ENCODE measurements at places on chromosomes 13 and 19. TPM values are rescaled to one million over a fixed set of nuclear protein-coding genes. Genes with fewer than 3 reads are reported as not detected.

The LRRC25 gene
- total RNA-seq: 1.9 TPM

DNA sequence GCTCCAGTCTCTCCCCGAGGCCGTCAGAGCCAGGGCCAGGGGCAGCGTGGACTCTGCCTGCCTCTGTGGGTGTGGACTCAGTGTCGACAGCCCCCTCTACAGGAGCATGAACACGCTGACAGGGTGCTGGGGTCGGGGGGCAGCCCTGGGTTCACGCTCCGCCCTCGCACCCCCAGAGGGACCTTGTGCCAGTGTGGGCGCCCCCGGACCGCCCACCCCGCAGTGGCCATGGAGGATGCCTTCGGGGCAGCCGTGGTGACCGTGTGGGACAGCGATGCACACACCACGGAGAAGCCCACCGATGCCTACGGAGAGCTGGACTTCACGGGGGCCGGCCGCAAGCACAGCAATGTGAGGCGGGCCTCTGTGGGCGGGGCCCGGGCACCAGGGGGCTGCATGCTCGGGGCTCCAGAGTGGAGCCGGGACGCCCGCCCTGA, 8.3 kb downstream of the TRPM4 start:
- H3K4me1 ChIP-seq: no peaks in the 10 kb centered on the region
- H3K36me3 ChIP-seq: no peaks in the 10 kb centered on the region
- DNase-seq: no peak
- H3K27me3 ChIP-seq: no peaks in the 10 kb centered on the region
- H3K4me3 ChIP-seq: no peak overlapping the region

The SIGLEC12 gene
- total RNA-seq: not detected

DNA sequence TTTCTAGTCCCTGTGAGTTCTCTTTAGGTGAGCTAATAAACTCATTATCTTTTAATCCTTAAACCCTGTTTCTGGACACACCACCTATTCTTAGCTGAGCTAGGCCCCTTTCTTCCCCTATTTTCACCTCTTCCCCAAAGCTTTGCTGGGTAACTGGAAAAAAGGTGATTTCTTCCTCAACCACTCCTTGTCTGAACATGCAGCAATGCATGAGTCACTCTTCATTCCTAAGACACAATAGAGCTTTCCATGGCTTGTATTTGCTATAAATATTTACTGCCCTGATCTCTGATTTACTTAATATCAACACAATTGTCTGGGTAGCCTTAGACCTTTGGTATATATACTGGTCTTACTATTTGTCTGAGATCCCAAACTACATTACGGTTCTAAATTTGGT, 370.9 kb downstream of the KLF5 start:
- H3K27ac ChIP-seq: no peak overlapping the region
- no peaks in the 10 kb centered on the region for H3K27me3 ChIP-seq
- no peak for DNase-seq
- no peaks in the 10 kb centered on the region for H3K36me3 ChIP-seq

DNA sequence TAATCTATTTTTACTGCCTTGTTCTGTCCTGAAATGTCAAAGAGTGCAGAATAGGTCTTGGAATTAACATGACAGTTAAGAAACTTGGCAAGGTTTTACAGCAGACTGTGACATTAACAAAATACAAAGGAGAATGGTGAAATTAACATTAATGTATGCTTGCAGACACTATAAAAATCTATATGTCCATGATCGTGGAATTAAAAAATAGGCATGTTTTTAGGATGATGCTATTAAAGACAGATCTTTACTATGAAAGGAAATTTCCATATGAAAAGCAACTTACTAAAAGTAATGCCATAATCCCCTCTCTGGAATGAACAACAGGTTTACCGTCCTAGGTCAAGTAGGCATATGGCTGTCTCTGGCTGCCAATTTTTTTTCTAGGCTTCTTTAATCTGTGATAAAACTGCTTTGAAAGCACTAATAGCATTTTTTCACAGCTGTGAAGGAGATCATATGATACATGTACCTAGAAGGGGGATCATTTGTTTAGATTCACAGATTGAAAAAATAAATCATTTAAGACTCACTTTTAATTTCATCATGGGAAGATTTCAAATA, 291.5 kb downstream of the ZNF536 start:
- H3K4me1 ChIP-seq: no peaks in the 10 kb centered on the region
- H3K27me3 ChIP-seq: no peaks in the 10 kb centered on the region
- H3K36me3 ChIP-seq: no peaks in the 10 kb centered on the region
- no peak for DNase-seq

GRCh38 chr13:114208134-114208533, 26.6 kb upstream of the CDC16 start:
- H3K36me3 ChIP-seq: no peaks in the 10 kb centered on the region
- H3K27ac ChIP-seq: no peak overlapping the region
- H3K4me3 ChIP-seq: no peak overlapping the region
- no peaks in the 10 kb centered on the region for H3K27me3 ChIP-seq
- no peaks in the 10 kb centered on the region for H3K4me1 ChIP-seq

The EDNRB gene
- total RNA-seq: 14.9 TPM

The LGALS4 gene
- 4.7 TPM for total RNA-seq

The GPR183 gene
- total RNA-seq: 10.8 TPM

- H3K36me3 ChIP-seq: no peaks in the 10 kb centered on the region
- H3K4me3 ChIP-seq: peak within 1 kb of the TSS; percentile 65
- peaks cover 6% of the 10 kb centered on the region for H3K4me1 ChIP-seq
- H3K27me3 ChIP-seq: no peaks in the 10 kb centered on the region
- peak within 1 kb of the TSS; percentile 90 for H3K27ac ChIP-seq
These were observed at the start of gene TGFB1 for GRCh38 chr19:41353466-41354342. Gene TGFB1, minus strand, starts transcription at chr19:41353922. Its CDS starts 878 bp downstream, at chr19:41353044.

The CYP4F2 gene
- not detected for total RNA-seq

DNA sequence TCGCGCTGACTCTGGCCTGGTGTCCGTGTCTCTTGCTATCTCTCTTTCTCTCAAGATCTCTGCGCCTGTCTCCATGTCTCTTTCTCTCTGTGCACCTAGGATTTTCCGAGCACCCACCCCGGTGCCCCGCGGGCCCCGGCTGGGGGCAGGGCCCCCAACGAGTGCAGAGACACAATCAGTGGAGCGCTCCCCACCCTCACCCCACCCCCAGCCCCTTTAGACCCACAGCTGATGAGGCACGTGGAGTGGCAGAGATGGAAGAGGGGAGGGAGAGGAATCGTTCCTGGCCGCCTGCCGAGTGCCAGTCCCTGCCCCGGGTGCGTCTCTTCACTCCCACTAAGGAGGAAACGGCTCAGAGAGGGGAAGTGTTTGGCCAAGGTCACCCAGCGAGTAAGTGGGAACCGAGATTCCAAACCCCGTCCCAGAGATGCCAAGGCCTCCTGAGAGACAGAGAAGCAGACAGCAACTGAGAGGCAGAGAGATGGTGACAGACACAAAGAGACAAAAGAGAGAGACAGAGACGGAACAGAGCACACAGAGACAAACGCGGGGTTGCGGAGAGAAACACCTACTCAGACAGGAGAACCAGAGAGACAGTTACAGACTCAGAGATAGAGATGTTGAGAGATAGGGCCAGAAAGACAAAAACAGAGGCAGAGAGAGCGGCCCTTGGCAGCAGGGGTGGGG, 626 bp upstream of the BCL3 start:
- H3K27me3 ChIP-seq: no peaks in the 10 kb centered on the region
- no peaks in the 10 kb centered on the region for H3K36me3 ChIP-seq
- peak overlapping the region; percentile 91 for H3K27ac ChIP-seq
- H3K4me1 ChIP-seq: no peaks in the 10 kb centered on the region
- H3K4me3 ChIP-seq: peak overlapping the region; percentile 76

DNA sequence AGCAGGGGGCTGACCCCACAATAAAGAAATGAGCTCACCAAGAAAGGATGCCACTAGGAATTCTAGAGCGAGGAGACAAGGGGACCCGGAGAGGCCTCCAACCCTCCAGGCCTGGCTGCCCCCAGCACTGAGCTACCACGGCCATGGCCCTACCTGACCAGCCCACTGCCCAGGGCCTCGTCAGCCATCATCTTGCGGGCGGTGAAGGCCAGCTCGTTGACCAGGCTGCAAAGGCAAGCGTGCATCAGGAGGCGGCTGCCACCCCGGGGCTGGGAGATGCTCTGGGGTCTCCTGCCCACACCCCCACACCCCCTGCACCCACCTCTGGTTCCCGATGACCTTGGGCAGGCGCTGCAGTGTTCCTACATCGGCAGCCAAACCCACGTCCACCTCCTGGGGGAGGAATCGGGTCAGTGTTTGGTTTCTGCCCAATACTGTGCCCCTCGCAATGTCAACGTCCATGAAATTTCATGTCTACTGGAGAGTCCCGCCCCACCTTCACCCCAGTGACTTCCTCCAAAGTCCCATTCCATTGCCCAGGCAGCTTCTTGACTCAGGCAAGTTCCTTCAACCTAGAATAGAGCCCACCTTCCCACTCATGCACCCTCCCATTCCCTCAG, 3.5 kb upstream of the LGALS4 start:
- no peaks in the 10 kb centered on the region for H3K36me3 ChIP-seq
- no peaks in the 10 kb centered on the region for H3K27me3 ChIP-seq
- no peak overlapping the region for H3K4me3 ChIP-seq
- H3K27ac ChIP-seq: no peak overlapping the region

GRCh38 chr19:16249826-16250404, 52.2 kb downstream of the AP1M1 start:
- H3K4me1 ChIP-seq: no peaks in the 10 kb centered on the region
- H3K27me3 ChIP-seq: no peaks in the 10 kb centered on the region
- H3K27ac ChIP-seq: no peak overlapping the region
- H3K36me3 ChIP-seq: no peaks in the 10 kb centered on the region

GRCh38 chr13:46086985-46087384, 17.8 kb downstream of the CPB2 start:
- no peak overlapping the region for H3K4me3 ChIP-seq
- no peak overlapping the region for H3K27ac ChIP-seq
- no peaks in the 10 kb centered on the region for H3K4me1 ChIP-seq
- DNase-seq: no peak
- no peaks in the 10 kb centered on the region for H3K36me3 ChIP-seq

GRCh38 chr13:109569958-109570711, 216.2 kb downstream of the IRS2 start:
- no peaks in the 10 kb centered on the region for H3K27me3 ChIP-seq
- no peaks in the 10 kb centered on the region for H3K4me1 ChIP-seq
- H3K27ac ChIP-seq: no peak overlapping the region
- DNase-seq: no peak
- no peaks in the 10 kb centered on the region for H3K36me3 ChIP-seq

GRCh38 chr19:46478356-46478986, 7.1 kb upstream of the PNMA8A start:
- H3K4me3 ChIP-seq: no peak overlapping the region
- H3K27me3 ChIP-seq: no peaks in the 10 kb centered on the region
- H3K4me1 ChIP-seq: no peaks in the 10 kb centered on the region
- DNase-seq: no peak
- no peak overlapping the region for H3K27ac ChIP-seq
- no peaks in the 10 kb centered on the region for H3K36me3 ChIP-seq

- DNase-seq: no peak
- no peaks in the 10 kb centered on the region for H3K36me3 ChIP-seq
- no peaks in the 10 kb centered on the region for H3K27me3 ChIP-seq
- H3K4me1 ChIP-seq: no peaks in the 10 kb centered on the region
- no peak overlapping the region for H3K4me3 ChIP-seq
These were observed 11.3 kb downstream of the SHANK1 start for GRCh38 chr19:50708179-50708879.

DNA sequence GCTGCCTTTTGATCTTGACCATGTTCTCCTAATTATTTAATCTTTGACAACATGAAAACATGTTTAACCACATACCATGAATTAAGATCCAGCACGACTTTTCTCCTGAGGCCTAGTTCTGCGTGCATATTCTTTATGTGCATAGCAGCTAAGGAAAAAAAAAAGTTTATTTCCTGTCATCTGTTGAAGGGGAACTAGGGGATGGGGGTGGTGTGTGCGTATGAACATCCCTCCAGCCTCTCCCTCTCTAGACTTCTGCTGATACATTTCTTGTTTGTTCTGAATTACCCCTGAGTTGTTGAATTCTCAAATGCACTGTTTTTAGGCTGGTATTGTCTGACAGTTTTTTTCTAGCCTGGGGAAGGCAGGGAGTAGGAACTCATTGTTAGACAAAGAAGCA, 543.3 kb downstream of the FGF9 start:
- H3K4me3 ChIP-seq: no peak overlapping the region
- H3K36me3 ChIP-seq: no peaks in the 10 kb centered on the region
- no peak for DNase-seq
- H3K4me1 ChIP-seq: no peaks in the 10 kb centered on the region
- H3K27ac ChIP-seq: no peak overlapping the region
- no peaks in the 10 kb centered on the region for H3K27me3 ChIP-seq

- H3K27me3 ChIP-seq: no peaks in the 10 kb centered on the region
- H3K4me1 ChIP-seq: no peaks in the 10 kb centered on the region
- no peak for DNase-seq
- H3K27ac ChIP-seq: no peak overlapping the region
- H3K36me3 ChIP-seq: no peaks in the 10 kb centered on the region
These were observed 57.5 kb downstream of the GPC6 start for GRCh38 chr13:93284064-93284463.

The IL27RA gene
- total RNA-seq: 6.3 TPM

GRCh38 chr13:42883771-42884467, 102.5 kb downstream of the FAM216B start:
- no peak overlapping the region for H3K27ac ChIP-seq
- no peaks in the 10 kb centered on the region for H3K36me3 ChIP-seq
- H3K4me1 ChIP-seq: no peaks in the 10 kb centered on the region
- no peak overlapping the region for H3K4me3 ChIP-seq
- DNase-seq: no peak

GRCh38 chr13:109480011-109480955, 306.1 kb downstream of the IRS2 start:
- no peak for DNase-seq
- H3K36me3 ChIP-seq: no peaks in the 10 kb centered on the region
- no peaks in the 10 kb centered on the region for H3K27me3 ChIP-seq
- no peak overlapping the region for H3K27ac ChIP-seq
- no peaks in the 10 kb centered on the region for H3K4me1 ChIP-seq

DNA sequence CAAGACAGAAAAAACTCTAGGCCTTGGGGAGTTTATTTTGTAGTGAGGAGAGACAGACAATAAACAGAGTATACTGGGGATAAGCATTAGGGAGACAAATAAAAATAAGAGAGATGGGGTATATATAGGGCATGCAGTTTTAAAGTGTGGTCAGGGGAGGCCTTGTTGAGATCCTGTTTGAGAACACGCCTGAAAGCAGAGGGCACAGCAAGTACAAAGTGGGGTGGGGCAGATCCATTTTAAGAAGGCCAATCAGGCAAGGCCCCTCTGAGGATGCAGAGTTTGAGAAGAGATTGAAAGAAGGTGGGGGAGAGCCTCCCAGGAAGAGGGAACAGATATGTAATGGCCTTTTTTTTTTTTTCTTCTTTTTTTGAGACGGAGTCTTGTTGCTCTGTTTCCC, 2.1 kb downstream of the PPP2R1A start:
- H3K4me3 ChIP-seq: no peak overlapping the region
- H3K36me3 ChIP-seq: no peaks in the 10 kb centered on the region
- no peaks in the 10 kb centered on the region for H3K27me3 ChIP-seq
- H3K27ac ChIP-seq: no peak overlapping the region
